NCI-H446 treated with DMSO at 0.1 percent for 48 hours (cell line): ENCODE measurements at places on chromosomes 3 and 15.

GRCh38 chr15:33460166-33460805 lies 149.5 kb downstream of the RYR3 start:
- DNase-seq = no peak

- DNase-seq = no peak
Measured at GRCh38 chr3:46335541-46335940, 18.4 kb upstream of the CCR2 start.

GRCh38 chr3:43289841-43290470 lies 3.6 kb downstream of the SNRK start:
- no peak for DNase-seq

DNA sequence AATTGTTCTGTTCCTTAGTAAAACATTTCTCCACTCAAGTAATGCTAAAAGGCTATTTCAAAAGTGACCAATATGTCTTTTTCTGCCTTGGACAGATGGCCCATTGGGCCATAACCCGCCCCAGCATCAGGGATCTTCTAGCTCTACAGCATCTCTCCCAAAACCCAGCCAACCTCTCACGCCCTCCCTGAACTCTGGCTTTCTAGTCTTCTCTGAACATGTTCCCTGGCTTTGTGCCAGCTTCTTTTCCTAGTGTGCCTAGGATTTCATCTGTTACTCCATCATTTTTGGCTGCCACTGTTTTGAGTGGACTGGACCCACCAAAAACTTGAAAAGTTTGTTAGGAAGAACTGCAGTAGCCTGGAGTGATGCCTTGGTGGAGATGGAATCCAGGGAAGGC lies 30.7 kb downstream of the TRPM1 start:
- DNase-seq = no peak

- no peak for DNase-seq
Measured at GRCh38 chr15:60704129-60704528, 225.2 kb upstream of the ICE2 start.

- DNase-seq = no peak
Measured at GRCh38 chr3:175248832-175249231, 389.7 kb downstream of the NAALADL2 start.

DNA sequence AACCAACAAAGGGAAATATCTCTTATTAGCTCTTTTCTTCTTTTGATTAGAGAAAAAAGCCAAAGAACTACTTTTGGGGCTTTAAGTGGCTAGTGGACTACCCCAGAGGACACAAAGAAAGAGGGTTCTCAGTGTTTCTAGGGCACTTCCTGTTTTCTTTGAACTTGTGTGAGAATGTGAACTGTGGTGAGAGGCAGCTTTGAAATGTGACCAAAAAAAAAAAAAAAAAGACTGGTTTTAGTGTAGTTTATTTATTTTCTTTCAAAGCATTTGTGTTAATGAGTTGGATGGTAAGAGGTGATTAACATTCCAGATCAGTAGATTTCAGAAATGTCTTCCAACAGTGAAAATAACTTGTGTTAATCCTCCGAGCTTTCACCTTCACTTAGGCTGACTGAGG lies 32.4 kb downstream of the SELENOT start:
- no peak for DNase-seq

DNA sequence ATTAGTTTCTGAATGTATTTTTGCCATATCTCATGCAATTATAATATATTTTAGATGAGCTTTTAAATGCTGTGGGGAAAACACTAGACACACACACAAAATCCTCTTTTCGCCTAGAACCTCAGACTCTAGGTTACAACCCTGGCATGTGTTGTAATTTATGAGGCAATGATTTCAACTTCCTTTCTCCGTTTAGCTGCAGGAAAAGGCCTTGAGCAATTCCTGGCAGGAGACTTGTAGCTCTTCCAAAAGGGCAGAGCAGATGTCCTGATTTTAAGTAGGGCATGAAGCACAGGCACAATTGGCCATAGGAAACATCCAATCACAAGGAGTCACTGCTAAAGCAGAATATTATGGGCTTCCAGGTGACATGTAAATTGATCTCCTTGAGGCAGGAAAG lies 82.0 kb downstream of the GPR156 start:
- peak; percentile 43 for DNase-seq

GRCh38 chr3:160801386-160802118 lies 45.5 kb downstream of the PPM1L start:
- peak; percentile 32 for DNase-seq

DNA sequence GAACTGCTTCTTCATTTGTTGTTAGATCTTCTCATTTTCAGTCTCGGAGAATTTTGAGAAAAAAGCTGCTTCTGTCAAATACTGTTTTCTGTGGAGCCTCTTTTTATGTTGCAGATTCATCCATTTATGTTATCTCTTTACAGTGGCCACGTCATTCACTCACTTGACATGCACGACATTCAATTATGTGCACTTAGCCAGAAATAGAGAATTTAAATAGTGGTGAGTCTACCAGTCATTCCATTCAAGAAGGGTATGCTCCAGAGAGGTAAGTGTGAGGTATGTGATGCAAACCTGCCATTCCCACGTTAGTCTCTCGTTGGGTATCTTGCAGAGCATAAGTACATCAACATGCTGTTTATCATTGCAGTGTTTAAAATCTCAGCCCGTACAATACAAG lies 9.8 kb downstream of the ARPP19 start:
- DNase-seq = no peak

DNA sequence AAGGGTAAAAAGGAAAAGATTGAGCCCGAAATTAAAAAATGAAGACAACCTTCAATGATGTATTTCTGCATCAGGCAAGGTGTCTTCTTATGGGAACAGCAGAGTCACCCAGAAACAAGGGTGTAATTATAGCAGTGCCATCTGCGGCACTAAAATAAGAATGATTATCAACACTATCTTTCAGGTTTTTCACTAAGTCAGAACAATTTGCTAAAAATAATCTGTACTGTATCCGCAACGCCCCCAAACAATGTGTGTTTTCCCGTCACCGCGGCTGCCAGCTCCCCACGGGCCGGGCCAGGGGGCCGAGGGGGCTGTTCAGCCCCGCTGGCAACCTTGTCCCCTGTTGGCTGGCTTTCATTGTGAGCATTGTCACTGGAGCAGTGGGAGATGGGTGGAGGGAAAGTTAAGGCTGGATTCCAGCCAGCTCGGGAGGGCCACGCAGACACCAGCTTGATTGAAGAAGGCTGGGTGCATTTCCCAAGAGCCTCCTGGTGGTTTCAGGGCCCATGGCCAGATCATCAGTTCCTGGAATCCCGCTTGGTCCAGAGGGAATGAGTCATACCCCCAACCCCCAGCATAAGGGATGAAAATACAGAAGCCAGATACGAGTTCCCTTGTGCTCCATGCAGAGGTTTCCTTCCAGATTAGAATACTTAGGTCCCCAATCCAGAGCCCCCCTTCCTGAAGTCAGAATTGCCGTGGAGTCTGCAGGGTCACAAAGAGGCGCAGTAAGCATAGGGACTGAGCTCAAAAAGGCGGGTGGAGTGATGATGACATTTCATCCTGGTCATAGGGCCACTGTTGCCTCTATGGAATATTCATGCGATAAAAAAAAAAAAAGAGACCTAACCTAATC lies 90.2 kb upstream of the KLF13 start:
- peak; percentile 85 for DNase-seq

DNA sequence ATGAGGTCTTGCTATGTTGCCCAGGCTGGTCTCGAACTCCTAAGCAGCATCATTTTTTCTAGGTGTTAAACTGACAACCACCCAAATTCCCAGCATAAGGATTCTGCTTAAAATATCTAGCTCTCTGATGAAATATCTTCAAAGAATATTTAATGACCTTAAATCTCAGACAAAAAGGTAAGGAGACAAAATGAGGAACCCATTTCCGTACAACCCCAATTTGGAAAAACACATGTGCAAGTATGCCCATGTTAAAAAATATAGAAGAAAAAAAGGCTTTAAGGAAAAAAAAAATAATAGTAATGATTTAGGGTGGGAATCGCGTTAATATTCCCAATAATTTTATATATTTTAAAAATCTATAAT lies 1.4 kb upstream of the SACM1L start:
- DNase-seq = no peak

GRCh38 chr3:17292556-17292955 lies 407.8 kb downstream of the PLCL2 start:
- DNase-seq = no peak

DNA sequence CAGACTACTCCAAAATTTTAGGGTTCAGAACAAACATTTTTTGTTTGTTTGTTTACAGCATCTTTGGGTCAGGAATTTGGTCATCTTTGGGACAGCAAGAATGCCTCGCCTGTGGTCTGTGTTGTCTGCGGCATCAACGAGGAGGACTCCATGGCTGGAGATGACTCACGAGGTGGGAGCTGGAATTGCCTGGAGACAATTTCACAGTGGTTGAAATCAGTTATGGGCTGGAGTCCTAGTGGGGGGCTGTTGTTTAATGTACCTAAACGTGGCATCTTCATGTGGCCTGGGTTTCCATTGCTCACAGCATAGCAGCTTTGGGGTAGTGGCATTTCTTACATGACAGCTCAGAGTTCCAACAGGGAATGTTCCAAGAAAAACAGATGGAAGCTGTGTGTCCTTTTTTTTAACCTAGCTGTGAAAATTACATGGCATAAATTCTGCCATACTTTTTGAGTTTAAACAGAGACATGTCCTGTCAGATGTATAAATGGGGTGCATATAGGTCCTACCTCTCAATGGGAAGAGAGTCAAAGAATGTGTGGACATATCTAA lies 507.3 kb upstream of the CBLB start:
- DNase-seq = no peak

DNA sequence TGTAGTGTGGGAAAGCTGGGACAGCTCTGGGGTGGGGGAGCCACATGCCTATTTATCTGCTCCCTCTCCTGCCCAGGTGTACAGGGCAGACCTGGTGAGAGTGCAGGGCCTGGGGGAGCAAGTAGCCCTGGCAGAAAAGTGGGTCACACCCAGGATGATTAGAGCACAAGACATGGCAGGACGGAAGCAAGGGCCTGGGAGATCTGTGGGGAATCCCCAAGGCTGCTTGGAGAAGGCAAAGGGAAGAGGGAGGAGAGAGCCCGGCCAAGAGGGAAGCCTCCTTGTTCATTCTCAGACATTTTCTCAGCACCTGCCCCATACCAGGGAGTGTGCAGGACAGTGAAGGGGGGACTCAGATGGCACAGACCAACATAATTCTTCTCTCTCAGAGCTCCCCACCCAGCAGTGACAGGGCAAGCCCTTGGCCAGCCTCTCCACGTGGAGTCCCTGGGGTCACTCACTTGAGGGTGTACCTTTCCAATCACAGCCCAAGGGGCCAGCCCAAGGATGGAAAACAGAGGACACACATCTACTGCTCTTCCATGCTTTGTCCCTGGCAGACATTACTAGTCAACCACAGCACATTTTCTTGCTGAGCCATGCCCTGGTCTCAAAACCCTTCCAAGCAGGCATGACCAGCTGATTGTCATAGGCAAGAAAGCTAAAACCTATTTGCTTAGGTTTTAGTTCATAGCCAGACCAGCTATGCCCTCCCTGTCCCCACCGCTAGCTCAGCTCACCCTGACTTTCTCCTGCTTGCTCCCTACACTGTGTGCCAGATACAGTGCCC lies 4.9 kb upstream of the DUSP7 start:
- no peak for DNase-seq

DNA sequence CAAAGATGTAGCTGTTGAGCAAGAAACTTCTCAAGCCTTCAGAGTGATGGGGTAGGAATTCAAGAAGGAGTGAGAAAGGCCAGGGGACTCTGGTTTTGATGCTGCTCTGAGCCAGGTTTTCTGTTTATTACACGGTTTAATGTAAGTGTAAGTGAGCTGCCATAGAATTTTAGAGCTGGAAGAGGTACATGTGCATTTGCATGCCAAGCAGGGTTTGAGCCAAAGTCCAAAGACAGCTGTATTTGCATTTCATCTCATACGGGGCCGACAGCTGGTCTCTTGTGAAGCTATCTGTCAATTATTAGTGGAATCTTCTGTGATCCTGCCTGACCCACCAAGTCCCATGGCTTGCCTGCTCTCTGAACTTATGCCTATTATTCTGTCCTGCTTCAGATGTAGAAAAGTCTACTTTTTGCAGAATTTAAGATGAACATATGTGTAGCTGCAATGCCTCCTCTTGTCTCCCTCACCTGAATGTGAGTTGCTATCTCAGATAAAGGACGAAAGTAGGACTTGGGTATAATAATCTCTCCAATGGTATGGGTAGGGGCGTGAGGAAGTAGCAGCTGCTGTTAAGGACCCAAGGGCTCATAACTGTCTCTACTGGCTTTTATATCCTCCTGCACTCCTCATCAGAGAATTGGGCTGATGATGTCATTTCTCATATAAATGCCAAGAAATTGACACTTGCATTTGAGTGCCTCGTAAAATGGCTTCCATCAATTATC lies 160.0 kb downstream of the SQOR start:
- DNase-seq = no peak

DNA sequence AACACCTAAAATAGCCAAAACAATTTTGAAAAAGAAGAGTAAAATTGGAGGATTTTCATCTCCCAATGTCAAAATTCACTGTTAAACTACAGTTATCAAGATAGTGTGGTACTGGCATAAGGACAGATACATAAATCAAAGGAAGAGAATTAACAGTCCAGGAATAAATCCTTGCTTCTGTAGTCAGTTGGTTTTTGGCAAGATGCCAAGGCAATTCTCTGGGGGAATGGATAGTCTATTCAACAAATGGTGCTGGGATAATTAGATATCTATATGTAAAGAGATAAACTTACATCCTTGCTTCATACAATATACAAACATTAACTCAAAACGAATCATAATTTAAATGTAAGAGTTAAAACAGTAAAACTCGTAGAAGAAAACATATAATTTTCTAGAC lies 57.9 kb upstream of the SELENOK start:
- DNase-seq = peak; percentile 21

DNA sequence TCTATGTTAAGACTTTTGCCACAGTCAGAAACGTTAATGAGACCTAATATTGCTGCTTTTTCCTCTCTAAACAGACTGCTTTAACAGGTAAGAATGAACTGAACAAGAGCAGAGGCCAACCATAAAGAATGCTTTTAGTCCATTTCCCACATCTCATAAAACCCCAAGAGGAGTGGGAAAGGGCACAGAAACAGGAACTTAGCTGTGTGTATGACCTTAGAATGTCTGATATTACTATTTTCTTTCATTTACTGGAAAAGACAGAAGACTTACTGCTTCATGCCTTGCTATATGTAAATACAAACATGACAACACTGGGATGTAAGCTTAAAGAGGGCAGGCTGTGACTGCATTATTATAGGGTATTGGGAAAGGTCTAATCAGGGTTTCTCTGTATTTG lies 115.0 kb downstream of the ISL2 start:
- no peak for DNase-seq

GRCh38 chr3:102124704-102125103 lies 275.4 kb downstream of the NFKBIZ start:
- no peak for DNase-seq

DNA sequence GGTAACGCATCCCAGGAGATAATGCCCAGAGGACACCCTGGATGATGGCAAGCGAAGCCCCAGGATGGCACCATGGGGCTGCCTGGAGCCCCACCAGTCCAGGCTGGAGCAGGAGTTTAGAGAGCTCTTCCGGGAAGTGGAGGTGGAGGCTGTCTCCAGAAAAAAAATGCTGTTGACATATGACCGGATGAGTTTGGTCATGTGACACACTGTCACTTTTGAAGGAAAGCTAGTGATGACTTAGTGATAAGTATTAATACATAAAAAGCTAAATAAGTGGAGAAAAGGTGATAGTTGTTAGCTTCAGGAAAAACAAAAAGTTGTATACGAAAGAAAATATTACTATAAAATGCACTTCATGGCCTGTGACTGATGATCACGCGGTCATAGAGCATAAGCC lies 20.0 kb upstream of the MYZAP start:
- DNase-seq = no peak
